ENCODE measurements at places on chromosomes 5 and 9.

DNA sequence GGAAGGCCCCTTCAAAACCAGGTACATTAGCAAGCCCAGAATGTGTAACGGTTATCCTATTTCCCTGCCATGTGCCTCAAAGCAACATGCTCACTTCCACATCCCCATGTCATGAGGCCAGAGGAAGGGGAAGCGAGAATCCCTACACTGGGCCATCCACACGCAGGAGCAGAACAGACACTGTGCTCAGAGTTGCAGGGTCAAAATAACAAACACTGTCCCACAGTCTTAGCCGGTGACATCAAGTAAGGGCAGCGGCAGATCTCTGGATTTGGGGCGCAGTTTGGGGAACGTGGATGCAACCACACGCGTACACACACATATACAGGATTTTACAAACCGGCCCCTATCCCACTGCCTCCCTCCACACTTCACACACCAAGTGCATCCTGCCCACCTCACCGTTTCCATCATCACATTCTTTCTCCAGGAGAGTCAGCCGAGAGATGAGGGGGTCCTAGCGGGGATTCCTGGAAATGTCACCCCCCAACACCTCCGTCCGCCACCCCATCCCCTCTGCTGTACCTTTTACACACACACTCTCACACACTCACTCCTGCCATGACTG lies 776 bp downstream of the APBA1 start:
- no peak for DNase-seq

GRCh38 chr5:87081511-87082372 lies 185.9 kb upstream of the RASA1 start:
- DNase-seq: no peak

- no peak for DNase-seq
These were observed 199.5 kb upstream of the PUM3 start for GRCh38 chr9:3043369-3043768.

DNA sequence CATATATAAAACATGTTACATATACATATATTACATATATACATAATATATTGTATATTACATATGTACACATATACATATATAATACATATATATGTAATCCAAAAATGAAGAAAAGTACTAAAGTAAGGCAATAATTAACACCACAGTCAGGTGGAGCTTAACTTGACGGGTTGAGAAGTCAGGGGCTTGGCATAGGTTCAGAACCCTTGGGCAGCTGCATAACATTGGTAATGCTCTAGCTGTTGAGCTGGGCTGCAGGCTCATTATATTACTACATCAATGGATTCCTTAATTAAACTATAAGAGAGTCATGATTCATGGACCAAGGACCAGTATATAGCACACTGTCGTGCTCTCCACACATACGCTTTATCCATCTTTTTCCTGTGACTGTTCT lies 435.2 kb upstream of the ADAMTS16 start:
- DNase-seq: no peak

Measured in SK-MEL-5 (cell line).